Activated naive CD4-positive, alpha-beta T cell (primary cell): ENCODE measurements at places on chromosomes 12 and 14.

DNA sequence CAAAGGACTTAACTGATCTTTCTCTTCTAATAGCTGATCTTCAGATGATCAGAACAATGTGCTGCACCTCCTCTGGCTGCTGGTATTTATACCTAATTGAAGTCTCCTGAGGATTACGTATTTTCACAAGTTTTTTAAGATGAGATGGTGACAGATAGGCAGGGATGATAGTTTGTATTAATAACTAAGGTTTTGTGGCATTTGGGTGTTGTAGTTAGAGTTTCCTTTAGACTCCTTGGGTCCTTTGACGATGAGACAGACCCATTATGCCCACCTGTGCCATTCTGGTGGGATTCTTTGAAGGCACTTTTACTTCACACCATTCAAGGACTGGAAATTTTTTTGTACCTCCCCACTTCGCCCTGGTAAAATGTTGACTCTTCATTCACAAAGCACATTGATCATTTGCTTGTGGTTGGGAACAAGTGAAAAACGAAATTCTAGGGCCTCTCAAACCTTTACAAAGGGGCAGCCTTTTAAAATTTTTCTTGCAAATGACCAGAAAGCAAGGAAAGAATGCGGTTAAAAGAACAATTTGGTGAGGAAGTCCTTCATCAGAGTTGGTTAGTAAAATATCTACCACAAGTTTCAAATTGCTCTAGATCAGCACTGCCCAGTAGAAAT is at the start of gene IFNG:
TSS of gene IFNG (minus strand) at position 60 of the 624 bp plus-strand sequence. CDS start 125 bp downstream, outside the sequence.
- DNase-seq = no peak

DNA sequence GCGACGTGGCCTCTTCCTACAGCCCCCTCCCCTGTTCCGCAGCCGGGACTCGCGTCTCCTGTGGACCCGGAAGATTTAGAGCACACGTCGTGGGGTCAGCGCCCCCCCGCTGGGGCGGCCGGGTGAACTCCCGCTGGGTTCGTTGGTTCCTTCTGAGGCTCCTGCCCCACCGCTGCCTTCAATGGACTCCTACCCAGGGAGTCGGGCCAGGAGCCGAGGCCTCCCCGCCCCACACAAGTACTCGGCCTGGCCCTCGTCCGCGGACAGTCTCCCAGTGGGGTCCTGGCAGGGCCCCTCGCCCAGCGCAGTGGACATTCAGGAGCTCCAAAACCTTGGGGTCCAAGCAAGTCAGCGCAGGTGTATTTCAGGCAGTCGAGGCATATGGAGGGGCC is 1.2 kb downstream of the MMP17 start:
- DNase-seq = no peak

- no peak for DNase-seq
Observed at GRCh38 chr12:49645146-49646039, 22.0 kb downstream of the PRPF40B start.

DNA sequence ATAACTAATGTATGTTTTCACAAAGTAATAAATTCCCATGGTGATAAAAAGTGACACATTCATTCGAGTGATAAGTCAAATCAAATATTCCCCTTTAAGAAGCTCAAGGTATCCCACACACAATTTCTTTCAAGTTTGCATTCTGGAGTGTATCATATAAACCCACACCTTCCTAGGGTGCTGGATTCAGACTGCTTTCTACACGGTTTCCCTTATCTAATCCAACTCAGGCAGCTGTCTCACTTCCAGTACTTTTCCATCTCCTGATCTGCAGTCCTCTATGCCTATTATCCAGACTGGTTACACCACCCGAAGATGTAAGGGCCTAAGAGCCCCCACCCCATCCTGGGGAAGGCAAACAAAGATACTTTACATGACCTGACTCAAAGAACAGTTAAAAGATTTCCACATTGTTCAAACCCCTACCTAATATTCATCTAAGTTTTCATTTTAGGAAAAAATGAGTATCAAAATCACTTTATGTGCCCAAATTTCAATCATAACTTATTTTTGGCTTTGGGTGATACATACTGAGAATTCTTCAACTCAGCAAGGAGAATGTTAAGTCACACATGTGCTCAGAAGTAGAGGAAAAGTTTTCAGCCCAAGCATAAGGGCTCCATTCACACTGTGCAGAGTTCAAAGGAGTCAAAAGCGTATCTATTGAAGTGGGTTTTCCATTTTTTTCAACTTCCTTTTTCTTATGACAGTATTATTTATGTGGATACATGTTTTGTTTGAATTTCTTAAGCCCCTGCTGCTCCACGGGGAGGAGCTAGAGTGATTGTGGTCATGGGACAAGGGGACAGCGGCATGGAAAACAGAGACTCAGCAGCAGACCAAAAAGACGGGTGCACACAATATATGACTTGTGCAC is 41.8 kb downstream of the CORO1C start:
- no peak for DNase-seq

DNA sequence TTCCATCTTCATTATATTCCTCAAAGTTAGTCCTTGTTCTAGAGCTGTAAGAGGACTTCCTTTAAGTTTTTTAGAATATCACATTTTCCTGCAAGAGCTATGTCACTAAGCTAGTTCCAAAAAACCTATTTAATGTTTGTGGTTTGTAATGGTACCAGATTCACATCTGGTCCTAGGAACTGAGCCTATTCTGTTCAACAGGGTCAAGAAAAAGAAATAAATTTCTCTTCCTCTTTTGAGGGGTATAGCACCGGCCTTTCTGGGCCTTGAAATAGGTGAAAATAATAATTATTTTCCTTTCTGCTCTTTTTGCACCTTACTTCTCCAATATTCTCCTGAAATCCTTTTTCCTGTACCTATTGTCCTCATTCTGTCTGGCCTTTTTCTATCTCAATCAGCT is 3.6 kb upstream of the STXBP6 start:
- no peak for DNase-seq

DNA sequence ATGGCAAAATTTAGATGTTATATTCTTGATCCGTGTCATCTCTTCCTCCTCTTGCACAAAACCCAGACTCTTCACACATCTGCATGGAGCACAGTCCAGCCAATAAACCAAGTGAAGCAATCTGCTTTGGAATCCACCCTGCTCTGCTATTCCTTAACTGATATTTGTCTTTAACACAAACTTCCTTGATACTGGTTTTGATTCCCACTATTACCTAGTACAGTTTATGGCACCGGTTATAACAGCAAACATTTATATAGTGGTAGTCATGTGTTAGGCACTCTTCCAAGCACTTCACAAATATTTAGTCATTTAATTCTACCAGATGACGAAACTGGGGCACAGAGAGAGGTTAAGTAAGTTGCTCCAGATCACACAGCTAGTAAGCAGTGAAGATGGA is 12.5 kb downstream of the STYK1 start:
- DNase-seq = no peak

GRCh38 chr14:33598582-33598981 is 352.3 kb downstream of the EGLN3 start:
- no peak for DNase-seq

GRCh38 chr12:11812586-11813437 is 163.3 kb downstream of the ETV6 start:
- no peak for DNase-seq

DNA sequence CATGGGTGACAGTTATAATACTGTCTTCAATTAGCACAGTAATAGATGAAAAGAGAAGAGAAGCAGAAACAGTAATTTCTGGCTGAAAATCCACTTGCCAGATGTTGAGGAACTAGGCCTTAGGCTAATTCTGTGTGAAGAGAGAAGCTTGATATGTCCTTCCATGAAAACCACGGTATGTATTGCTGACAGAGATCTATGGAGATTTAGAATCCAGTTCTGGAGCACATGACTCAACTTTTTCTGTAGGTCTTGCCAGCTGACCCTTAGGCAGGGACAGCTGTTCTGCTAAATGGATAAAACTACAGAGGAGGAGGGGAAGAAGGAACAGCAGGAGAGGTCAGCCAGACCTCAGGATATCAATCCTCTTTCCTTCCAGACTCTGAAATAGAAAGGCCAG is 211.5 kb downstream of the PRKD1 start:
- DNase-seq = no peak

- DNase-seq = no peak
Observed at GRCh38 chr14:105053421-105053820, 11.8 kb downstream of the GPR132 start.

- no peak for DNase-seq
Observed at GRCh38 chr12:50397117-50397650, 775 bp upstream of the FAM186A start.

GRCh38 chr14:77883847-77884238 is 83.9 kb downstream of the ADCK1 start:
- DNase-seq = no peak

DNA sequence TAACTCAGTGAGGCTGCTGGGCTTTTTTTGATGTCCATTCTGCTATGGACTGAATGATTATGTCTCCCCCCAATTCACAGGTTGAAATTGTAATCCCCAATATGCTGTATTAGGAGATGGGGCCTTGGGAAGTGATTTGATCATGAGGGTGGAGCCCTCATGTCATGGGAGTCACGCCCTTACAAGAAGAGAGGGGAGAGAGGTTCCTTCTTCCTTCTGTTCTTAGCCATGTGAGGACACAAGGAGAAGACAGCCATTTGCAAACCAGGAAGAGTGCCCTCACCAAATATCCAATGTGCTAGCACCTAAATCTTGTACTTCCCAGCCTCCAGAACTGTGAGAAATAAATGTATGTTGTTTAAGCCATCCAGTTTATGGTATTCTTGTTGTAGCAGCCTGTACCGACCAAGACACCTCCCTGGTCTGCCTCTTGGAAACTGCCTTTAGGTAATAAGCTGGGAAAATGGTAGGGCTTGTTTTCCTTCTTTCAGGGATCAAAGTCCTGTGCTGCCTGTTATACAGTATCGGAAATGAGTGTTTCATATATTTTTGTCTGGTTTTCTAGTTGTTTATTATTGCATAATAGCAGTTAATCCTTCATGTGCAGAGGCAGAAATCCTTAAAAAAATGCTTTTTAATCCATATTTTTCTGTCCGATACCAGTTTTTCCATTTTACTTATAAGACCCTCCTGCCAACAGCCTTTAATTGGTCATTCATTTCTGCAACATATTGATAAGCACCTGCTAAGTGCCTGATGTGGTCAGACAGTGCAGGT is 16.3 kb downstream of the BORCS5 start:
- no peak for DNase-seq

DNA sequence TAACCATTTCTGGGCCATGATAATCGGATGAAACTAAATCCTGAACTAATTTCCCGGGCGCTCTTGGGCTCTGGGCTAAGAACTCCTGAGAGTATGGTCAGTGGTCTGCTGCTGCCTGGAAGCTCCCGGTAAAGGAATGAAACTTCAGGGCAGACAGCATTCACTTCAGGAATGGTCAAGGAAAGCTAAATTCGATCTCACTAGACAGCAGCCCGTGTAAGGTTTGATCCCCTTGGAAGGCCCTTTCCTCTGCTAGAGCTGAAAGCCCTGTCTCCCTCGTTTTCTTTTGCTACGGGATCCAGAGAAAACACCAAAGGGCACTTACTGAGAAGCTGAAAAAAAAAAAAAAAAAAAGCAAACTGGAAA is 680 bp downstream of the ASB8 start:
- DNase-seq = no peak

GRCh38 chr14:80427101-80427500 is 215.8 kb upstream of the DIO2 start:
- no peak for DNase-seq

DNA sequence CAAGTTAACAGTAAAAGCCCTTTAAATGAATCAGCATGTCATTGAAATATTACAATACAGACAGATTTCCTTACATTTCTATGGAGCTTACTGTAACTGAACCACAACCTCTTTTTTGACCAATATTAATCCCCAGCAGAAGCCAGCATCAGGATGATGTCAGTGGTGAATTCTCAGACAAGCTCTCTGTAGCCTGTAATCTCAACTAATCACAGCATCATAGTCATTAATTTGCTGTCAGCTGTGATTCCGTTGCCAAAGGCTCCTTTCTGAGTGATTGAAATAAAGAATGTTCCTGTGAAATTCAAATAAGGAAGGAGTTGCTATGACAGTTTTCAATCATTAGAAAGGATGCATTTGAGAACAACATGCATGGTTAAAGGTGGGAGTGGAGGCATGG is 323.1 kb downstream of the PDZRN4 start:
- DNase-seq = no peak

DNA sequence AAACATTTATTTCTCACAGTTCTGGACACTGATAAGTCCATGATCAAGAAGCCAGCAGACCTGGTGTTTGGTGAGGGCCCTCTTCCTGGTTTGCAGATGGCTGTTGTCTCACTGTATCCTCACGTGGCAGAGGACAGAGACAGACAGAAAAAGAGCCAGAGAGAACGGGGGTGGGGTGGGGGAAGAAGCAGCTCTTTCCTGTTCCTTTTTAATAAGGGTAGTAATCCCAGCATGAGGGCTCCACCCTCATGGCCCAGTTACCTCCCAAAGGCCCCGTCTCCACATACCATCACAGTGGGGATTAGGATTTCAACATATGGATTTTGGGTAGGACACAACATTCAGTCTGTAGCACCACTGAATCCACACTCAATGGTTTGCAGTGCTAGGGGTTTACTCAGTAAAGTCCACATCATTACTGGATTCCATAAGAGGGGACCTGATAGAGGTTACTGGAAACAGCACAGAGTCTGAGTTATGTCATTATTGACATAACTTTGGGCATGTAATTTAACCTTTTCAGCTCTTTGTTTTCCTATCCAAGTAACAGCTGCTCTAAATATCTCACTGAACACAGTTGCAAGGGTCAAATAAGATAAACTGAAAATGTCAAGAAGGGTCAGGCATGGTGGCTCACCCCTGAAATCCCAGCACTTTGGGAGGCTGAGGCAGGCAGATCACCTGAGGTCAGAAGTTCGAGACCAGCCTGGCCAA is 53.2 kb downstream of the RPAP3 start:
- no peak for DNase-seq

- DNase-seq = no peak
Observed at GRCh38 chr12:109883461-109883860, 3.1 kb upstream of the GLTP start.

DNA sequence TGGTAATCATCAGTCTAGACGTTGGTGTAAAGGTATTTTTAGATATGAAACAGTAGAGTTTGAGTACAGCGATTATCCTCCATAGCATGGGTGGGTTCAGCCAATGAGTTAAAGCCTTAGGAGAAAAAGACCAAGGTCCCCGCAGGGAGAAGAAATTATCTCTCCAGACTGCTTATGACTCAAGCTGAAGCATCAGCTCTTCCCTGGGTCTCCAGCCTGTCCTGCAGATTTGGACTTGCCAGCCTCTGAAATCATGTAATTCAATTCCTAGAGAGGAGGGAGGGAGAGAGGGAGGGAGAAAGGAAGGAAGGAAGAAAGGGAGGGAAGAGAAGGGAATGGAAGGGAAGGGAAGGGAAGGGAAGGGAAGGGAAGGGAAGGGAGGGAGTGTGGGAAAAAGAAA is 12.0 kb upstream of the DTX1 start:
- no peak for DNase-seq

DNA sequence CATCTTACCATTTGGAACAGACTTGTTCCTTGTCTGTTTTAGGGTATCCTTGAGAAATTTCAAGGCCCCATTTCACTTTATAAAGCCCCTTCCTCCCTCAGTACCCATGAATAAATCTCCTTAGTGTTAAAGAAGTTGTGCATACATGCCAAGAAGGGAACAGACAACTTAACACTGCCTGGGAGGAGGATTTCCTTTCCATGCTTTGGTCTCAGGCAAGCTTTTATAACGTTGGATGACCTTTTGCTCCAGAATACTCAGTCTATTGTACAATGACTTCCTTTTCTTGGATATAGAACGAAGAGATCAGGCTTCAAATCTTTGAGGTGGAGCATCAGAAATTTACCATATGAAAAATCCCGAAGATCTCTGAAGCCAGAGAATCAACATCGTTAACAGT is 551.4 kb downstream of the PRKD1 start:
- DNase-seq = no peak

GRCh38 chr14:32629236-32629635 is 300.1 kb downstream of the AKAP6 start:
- DNase-seq = no peak
